ENCODE measurements at places on chromosomes 7 and 10.

DNA sequence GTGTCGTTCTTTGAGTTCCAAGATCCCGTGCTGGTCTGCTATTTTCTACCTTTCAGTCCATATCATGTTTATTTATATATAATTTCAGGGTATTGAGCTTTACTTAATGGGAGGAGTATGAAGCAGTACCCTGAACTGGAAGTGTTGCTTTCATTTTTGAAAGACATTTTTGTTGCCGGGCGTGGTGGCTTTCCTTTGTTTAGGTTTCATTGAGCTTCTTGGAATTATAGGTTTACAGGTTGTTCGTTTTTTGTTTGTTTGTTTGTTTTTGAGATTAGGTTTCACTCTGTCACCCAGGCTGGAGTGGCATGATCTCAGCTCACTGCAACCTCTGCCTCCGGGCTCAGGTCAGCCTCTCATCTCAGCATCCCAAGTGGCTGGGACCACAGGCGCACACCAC lies 7.4 kb downstream of the ZNF487 start:
- H3K27me3 ChIP-seq, result no peaks in the 10 kb centered on the region
- no peaks in the 10 kb centered on the region for H3K36me3 ChIP-seq
- DNase-seq, result no peak
- no peak overlapping the region for H3K27ac ChIP-seq
- no peak overlapping the region for H3K4me3 ChIP-seq

GRCh38 chr10:36256948-36257356 lies 614.9 kb upstream of the FZD8 start:
- DNase-seq, result no peak
- no peak overlapping the region for H3K27ac ChIP-seq
- no peak overlapping the region for H3K4me3 ChIP-seq
- H3K27me3 ChIP-seq, result no peaks in the 10 kb centered on the region

GRCh38 chr10:125881192-125881591 lies at the start of gene DHX32:
DHX32 (minus strand) TSS chr10:125881292; CDS start chr10:125880824, 468 bp downstream.
- H3K27ac ChIP-seq, result no peak within 1 kb of the TSS
- DNase-seq, result no peak
- no peaks in the 10 kb centered on the region for H3K36me3 ChIP-seq
- H3K27me3 ChIP-seq, result no peaks in the 10 kb centered on the region
- H3K4me3 ChIP-seq, result no peak within 1 kb of the TSS

GRCh38 chr7:40393660-40394059 lies 258.9 kb downstream of the SUGCT start:
- no peaks in the 10 kb centered on the region for H3K4me1 ChIP-seq
- no peak overlapping the region for H3K27ac ChIP-seq
- H3K36me3 ChIP-seq, result no peaks in the 10 kb centered on the region

DNA sequence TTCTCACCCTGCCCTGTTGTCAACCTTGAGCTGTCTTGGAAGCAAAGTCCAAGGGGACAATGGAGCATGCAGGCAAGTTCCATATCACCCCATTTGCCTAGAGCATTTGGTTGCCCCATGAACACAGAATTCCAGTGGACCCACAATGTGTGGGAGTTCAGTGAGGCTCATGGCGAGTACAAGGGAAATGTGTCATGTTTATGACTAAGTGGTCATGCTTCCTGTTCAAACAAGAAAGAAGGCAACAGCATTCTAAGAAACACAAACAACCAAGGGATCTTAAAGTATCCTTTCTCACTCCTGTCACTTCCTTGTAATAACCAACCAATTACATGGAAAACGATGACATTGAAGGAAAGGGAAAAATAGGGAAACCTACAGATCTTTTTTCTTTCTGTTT lies 513.0 kb downstream of the INHBA start:
- no peaks in the 10 kb centered on the region for H3K4me1 ChIP-seq
- H3K27me3 ChIP-seq, result no peaks in the 10 kb centered on the region
- no peak overlapping the region for H3K4me3 ChIP-seq
- DNase-seq, result no peak
- H3K27ac ChIP-seq, result no peak overlapping the region
- no peaks in the 10 kb centered on the region for H3K36me3 ChIP-seq

DNA sequence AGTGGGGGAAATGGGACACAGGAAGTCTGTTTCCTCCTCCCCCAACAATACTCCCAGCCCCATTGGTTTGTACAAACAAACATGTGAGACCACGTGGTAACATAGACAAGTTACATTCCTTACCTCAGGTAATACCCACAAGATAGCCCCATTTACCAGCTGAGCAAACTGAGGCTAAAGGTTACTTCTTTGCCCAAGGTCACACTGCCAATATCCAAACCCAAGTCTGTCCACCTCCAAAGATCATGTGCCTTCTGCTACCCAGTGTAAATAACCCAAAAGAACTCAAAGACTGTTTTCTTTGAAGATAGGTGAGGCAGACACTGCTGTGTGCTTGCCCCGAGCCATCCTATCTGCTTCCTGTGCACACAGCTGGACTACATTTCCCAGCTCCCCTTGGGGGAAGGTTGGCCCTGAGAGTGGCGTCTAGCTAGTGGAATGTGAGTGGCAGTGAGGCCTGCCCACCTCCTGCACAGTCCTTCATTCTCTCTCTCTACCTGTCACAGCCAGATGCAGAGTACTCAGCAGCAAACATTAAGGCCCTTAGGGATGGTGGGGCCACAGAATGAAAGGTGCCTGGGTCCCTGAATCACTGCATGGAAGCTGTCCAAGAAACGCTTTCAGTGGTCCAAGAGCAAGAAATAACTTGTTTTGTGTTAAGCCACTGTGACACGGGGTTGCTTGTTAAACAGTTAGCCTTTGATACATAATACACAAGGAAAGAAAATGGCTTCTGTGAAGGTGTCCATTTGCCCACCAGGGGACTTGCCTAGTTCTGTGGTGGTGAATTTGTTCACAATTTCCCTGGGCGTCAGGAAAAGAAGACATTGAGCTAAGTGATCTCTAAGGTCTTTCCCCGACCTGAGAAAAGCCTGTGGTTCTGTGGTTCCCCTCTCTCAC lies 257.7 kb upstream of the NFE2L3 start:
- H3K4me1 ChIP-seq, result peaks cover 6% of the 10 kb centered on the region
- no peak for DNase-seq
- H3K27me3 ChIP-seq, result no peaks in the 10 kb centered on the region
- H3K27ac ChIP-seq, result no peak overlapping the region

- peaks cover 1% of the 10 kb centered on the region for H3K4me1 ChIP-seq
- no peak for DNase-seq
- no peaks in the 10 kb centered on the region for H3K36me3 ChIP-seq
- no peak overlapping the region for H3K4me3 ChIP-seq
- H3K27ac ChIP-seq, result no peak overlapping the region
Measured at GRCh38 chr10:66999762-67000545, 74.1 kb downstream of the LRRTM3 start.

- H3K36me3 ChIP-seq, result no peaks in the 10 kb centered on the region
- no peaks in the 10 kb centered on the region for H3K27me3 ChIP-seq
- H3K27ac ChIP-seq, result no peak overlapping the region
- no peaks in the 10 kb centered on the region for H3K4me1 ChIP-seq
- H3K4me3 ChIP-seq, result no peak overlapping the region
Measured at GRCh38 chr10:23405540-23405939, 33.3 kb upstream of the OTUD1 start.

DNA sequence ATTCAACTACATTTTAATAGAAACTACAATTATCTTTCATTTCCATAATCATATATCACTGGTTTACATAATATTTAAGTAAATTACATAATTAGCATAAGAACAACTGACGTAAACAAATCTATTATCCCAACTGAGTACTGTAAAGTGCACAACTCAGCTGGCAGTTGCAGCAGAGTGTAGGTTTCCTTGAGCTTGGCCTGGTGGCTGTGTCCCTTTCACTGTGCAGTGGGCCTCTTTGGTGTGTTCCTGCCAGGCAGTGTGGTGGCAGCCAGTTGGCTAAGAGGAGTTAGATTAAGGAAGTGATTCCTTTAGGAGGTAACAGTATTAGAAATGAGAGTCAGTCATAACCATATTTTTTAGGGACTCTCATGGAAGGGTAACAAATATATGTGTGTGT lies 7.0 kb downstream of the NRG3 start:
- H3K27me3 ChIP-seq, result no peaks in the 10 kb centered on the region
- DNase-seq, result no peak

DNA sequence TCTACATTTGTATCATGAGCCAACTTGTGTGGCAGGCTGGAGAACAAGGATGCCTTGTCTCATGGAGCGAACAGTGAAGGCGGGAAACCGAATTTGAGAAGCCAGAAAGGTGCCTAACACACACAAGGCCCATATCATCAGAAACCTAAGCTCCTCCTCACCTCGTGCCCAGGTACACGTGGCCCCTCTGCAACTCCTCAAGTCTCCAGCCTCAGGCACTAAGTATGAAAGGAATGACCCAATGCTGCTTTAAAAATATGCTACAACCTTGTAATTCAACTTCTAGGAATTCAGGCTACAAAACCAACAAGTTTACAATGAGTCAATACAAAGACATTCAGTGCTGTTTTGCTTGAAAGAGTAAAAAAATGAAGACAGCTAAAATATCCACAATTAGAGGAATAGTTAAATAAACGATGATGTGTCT lies 95.7 kb downstream of the CDK6 start:
- H3K27me3 ChIP-seq, result no peaks in the 10 kb centered on the region
- peaks cover 1% of the 10 kb centered on the region for H3K4me1 ChIP-seq
- H3K27ac ChIP-seq, result no peak overlapping the region
- H3K36me3 ChIP-seq, result no peaks in the 10 kb centered on the region
- DNase-seq, result no peak
- H3K4me3 ChIP-seq, result no peak overlapping the region

- H3K36me3 ChIP-seq, result no peaks in the 10 kb centered on the region
- no peak overlapping the region for H3K27ac ChIP-seq
- no peak for DNase-seq
- no peaks in the 10 kb centered on the region for H3K27me3 ChIP-seq
Measured at GRCh38 chr7:18140943-18141342, 113.3 kb upstream of the PRPS1L1 start.

DNA sequence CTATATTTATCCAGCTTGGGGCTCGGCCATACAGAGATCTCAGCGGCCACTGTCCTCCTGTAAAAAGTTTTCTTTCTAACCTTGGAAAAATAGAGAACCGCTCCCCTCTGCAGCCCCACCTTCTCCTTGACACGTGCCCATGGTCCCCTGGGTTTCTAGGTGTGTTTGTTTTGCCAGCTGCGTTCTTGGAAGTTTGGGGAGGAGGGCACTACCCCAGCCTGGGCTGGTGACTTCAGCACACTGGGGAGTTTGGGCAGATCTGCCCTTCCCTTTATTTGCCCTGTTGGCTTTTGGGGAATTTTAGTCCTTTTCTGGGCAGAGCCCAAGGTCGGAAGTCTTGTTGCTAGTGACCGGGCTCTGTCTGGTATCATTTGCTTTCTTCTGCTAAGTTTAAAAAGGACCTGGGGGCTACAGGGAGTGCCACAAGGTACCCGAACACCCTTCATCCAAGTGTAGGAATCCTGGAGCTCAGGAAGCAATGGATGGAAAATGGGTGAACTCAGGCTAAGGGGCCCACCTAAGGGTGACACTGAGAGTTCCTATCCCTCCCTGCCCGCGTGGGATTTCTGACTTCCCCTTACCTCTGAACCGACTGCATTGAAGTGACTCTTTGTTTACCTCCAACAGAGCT lies 1.7 kb downstream of the ADAMTS14 start:
- no peaks in the 10 kb centered on the region for H3K36me3 ChIP-seq
- no peaks in the 10 kb centered on the region for H3K4me1 ChIP-seq
- H3K27ac ChIP-seq, result no peak overlapping the region
- H3K27me3 ChIP-seq, result no peaks in the 10 kb centered on the region
- DNase-seq, result no peak

- no peaks in the 10 kb centered on the region for H3K27me3 ChIP-seq
- DNase-seq, result no peak
- no peaks in the 10 kb centered on the region for H3K4me1 ChIP-seq
- H3K4me3 ChIP-seq, result no peak overlapping the region
- H3K27ac ChIP-seq, result no peak overlapping the region
Measured at GRCh38 chr7:46589286-46589685, 668.2 kb upstream of the IGFBP3 start.

DNA sequence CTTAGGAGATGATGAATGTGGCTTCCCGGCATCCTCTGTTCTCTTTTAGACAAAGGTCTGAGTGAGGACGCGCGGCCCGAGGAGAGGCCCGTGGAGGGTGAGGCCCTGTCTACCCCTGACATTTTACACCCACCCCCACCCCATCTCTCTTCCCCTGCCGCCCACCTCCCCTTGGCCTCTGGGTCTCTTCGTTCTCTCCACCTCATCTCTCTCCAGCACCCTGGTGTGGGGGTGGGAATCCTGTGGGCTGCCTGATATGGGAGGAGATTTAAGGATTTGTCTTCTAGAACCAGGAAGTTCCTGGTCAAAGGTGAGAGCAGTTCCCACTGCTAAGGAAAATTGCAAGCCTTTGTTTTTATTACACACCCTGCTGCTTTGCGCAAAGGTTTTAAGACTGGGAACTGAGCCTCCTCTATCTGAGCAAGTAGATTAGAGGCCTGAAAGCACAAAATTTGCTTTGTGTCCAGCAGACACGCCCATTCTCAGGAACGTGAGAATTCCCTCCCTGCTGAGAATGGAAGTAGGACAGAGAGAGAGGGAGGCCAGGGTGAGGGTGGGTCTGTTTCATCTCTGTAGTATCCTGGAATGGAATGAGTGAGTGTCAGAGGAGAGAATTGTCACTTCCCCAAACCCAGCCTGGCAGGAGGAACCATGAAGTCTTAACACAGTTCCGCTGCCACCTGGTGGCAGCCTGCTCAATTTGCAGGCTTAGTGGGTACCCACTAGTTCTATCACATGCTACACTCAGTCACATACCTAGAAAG lies 91.2 kb downstream of the GTF2IRD1 start:
- no peak for DNase-seq
- H3K27ac ChIP-seq, result no peak overlapping the region
- H3K36me3 ChIP-seq, result no peaks in the 10 kb centered on the region

GRCh38 chr10:6716516-6716915 lies 136.4 kb upstream of the PRKCQ start:
- H3K4me1 ChIP-seq, result no peaks in the 10 kb centered on the region
- no peak overlapping the region for H3K27ac ChIP-seq
- H3K27me3 ChIP-seq, result no peaks in the 10 kb centered on the region
- no peak overlapping the region for H3K4me3 ChIP-seq
- H3K36me3 ChIP-seq, result no peaks in the 10 kb centered on the region

DNA sequence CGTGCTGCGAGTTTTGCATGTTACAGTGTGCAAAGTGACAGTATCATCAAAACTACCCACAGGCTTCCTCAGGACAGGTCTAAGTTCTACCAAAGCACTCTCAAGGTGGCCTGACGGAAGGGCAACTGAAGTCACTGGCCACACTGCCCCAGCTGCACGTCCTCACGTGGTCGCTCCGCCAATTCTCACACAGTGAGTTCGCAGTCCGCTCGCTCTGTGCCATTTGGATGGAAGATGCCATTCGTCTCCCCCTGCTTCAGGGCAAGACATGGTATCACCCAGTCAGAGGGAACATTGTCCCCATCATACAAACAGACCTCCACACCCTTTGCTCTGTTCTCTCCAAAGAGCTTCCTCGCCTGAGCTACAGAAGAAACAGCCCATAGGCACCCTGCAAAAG lies 109.6 kb upstream of the COBL start:
- no peak for DNase-seq
- H3K27ac ChIP-seq, result no peak overlapping the region
- no peaks in the 10 kb centered on the region for H3K4me1 ChIP-seq
- H3K36me3 ChIP-seq, result no peaks in the 10 kb centered on the region
- H3K4me3 ChIP-seq, result no peak overlapping the region
- H3K27me3 ChIP-seq, result no peaks in the 10 kb centered on the region
